ENCODE measurements at places on chromosomes 13 and 19.

- no peak for DNase-seq
Observed at GRCh38 chr13:108860418-108860817, 231.0 kb downstream of the MYO16 start.

- DNase-seq, result no peak
Observed at GRCh38 chr13:99062593-99062992, 84.7 kb upstream of the DOCK9 start.

DNA sequence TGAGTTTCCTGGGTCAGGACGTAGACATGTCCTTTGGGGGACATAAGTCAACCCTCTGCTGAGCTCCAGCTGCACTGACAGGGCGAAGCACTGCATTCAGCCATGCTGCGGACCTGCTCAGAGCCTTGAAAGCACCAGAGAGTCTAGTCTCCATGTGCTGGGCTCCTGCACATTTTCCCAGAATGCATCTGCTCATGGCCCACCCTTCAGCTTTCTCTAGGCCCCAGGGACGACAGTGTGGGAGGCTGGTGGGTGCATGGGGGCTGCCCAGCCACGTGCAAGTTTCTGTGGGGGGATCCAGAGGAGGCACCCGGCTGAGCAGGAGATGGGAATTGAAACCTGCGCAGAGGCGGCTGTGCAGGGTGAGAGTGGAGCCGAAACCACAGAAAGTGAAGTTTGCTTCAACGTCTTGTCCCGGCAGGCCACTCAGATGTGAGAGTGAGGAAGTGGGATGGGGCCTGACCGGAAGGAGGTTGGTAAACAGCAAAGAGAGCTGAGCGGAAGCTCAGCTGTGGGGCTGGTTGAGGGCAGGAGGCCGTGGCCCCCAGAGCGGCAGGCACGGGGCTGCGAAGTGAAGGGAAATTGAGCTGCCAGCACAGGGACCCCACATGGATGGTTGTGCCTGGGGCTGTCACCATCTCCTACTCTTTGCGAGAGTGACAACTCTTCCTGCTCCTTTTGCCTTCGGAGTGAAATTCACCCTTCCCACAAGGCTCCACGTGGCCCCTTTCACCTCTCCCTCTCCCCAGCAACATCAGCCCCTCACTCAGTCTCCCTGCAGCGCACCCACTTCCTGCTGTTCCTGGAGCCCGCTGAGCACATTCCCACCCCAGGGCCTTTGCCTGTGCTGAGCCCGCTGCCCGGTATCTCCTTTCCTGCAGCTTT, 11.8 kb downstream of the PGLS start:
- no peak for DNase-seq

GRCh38 chr19:33197591-33198000, 3.5 kb downstream of the LRP3 start:
- no peak for DNase-seq

DNA sequence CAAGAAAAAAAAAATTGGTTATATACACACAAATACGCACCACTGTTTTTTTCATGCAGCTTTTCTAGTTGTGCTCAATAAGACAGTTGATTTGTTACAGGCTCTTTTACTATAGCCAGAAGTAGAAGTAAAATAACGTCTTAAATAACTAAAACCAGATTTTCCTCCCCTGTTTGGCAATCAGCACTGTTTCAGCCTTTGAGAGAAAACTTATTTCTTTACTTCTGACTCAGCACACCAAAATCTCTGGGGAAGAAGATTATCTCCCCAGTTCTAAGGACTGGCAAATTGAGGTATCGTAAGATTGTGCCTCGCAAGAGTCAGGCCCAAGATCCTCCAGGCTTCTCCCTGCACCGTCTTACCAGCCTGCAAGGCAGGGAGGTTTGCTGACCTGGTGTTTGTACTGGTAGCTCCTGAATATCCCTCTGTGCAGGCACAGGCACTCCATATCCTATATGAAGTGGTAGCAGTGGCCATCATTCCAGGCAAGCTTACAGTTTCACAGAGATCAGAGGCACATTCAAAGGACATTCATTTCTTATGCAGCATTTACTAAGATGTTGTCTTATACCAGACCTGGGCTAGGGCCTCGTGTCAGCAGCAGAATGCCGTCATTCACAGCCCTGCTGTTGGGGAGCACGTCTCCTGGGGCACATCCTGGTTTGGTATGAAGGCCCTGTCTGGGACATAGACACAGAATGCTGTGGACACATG, 268.2 kb downstream of the ZNF536 start:
- no peak for DNase-seq

- no peak for DNase-seq
Observed at GRCh38 chr13:98364647-98365046, 187.6 kb upstream of the RNF113B start.

DNA sequence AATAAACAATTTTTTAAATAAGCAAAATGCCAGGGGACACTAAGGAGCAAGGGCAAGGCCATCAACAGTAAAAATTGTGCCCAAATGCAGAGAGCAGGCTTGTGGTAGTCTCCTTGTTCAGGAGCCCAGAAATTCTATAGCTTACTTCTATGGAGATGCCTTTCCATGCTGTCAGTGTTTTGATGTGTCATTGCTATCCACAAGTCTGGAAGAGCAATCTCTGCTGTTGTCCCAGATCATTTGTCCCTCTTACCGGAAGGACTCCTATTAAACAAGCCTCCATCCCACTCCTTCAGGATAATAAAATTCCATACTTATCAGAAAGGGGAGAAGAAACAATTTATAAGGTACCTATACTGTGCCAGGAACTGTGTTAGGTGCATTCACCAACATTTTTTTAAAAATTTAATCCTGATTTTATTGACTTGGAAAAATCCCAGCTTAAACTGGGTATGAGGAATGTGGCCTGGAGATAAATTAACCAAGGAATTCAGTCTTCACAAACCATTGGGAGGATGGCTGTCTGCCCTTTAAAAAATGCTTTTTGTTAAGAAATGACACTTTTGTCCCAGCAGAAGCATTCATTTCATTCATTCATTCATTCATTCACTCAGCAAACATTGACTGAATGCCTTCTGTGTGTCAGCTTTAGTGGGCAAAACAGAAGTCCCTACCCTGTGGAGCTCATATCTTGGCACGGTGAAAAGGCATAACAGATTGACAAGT, 26.8 kb upstream of the CYSLTR2 start:
- DNase-seq, result no peak

DNA sequence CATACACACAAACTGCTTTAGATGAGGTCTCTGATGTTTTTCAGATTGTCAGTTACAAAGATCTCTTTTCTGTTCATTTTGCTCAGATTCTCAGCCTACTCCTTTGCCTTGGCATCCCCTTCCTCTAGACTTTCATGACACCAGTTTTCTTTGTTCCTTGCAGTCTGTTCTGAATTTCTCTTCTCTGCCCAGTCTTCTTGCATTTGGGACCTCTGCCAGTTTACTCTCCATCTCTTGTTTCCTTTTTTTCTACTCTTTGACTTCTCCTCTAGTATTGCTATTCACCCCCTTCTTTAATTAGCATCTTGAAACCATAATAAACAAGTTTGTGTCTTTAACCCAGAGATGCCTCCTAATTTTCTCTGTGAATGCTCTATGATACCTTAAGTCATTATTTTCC, 26.1 kb downstream of the EDNRB start:
- no peak for DNase-seq

- no peak for DNase-seq
Observed at GRCh38 chr19:42024622-42025111, 30.6 kb upstream of the ATP1A3 start.

Data from activated T-cell treated with anti-CD3 and anti-CD28 coated beads for 4 hours (primary cell).